ENCODE measurements at places on chromosomes 7 and 10.
A peak's percentile ranks its signal among the peaks of the same experiment; 100 is the strongest.

GRCh38 chr10:30977385-30977784, 54.3 kb downstream of the ZNF438 start:
- DNase-seq: no peak

DNA sequence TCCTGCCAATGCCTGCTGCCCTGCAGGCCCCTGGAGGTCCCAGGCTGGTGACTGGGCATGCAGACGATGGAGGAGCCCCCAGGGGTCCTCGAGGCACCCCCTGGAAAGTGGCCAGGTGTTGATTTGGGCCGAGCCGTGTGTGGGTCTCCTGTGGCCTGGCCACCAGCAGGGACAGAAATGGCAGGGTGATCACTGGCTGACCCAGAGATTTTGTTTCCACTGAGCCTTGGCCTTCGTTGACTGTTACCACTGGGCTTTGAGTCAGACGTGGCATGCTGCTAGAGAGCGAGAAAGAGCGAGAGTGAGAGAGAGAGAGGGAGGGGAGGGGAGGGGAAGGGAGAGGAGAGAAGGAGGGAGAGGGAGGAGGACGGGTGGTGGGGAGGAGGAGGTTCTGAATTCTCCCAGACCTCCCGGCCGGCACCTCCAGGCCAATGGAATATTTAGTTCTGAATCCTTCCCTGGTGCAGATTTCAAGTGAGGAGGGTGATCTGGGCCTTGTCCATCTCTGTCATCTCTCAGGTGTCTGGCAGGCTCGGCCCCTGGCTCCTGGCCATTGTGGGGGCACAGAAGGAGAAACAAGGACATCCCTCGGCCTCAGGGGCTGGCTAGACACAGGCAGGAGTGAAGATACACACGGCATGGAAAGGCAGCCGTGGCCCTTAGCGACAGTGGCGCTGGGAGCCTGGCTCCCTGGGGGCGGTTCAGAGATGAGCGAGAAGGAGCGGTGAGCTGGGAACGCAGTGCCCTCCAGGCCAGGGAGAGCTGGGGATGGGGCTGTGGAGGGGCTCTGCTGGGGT, 58.2 kb downstream of the GLRX3 start:
- no peak for DNase-seq

DNA sequence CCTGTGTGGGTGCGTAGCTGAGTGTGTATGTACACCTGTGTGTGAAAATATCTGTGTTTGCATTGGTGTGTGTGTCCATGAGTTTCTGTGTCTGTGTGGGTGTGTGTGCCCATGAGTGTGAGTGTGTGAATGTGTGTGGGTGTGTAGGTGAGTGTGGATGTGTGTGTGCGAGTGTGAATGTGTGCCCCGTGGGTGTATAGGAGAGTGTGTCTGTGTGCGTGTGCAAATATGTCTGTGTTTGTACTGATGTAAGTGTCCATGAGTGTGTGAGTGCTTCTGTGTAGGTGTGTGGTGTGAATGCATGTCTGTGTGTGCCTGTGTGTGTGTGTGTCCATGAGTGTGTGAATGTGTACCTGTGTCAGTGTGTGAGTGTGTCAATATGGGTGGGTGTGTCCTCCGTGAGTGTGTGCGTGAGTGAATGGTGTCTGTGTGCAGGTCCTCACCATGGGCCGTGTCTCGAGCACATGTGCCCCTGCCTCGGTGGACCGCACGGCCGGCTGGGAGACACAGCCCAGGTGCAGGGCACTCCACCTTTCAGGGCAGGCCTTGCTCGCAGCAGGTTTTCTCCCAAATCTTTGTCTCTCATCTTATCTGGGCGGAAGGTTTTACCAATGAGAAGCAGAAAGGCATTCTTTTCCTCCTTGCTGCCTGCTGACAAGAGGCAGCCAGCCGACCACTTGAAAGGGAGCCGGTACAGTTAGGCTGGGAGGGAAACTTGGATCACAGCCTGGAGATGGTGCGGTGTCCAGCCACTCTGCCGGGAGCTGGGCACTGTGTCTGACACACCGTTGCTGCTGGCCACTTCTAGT, 107.1 kb upstream of the FAM20C start:
- DNase-seq: no peak

DNA sequence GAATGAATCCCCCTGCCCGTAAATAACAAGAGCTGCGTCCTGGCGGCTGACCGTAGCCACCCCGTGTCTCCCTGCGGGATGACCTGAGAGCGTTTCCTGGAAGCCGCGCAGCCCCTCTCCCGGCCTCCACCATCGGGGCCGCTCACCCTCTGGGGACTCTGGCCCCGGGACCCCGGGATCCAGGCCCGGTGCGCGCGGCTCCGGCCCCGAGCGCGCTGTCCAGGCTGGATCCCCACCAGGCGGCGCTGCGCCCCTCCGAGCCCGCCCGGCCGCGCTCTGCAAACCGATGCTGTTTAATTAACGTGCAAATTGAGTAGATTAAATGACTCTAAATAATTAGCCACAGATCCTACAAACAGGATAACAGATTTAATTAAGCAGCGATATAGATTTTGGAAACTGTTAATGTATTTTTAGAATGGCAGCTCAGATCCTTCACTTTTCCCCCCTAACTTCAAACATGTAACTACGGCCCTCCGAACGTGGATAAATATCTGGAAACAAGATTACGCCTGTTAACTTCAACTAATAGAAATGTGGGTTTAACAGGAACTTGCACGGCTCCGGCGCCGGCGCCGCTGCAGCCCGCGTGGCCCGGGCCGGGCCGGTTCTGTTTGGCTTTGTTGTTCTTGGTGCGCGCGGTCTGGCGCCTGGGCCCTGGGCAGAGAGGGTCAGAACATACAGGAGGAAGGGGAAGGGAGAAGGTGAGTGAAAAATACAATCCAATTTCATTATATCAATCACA, 7.1 kb upstream of the UNCX start:
- peak; percentile 47 for DNase-seq

DNA sequence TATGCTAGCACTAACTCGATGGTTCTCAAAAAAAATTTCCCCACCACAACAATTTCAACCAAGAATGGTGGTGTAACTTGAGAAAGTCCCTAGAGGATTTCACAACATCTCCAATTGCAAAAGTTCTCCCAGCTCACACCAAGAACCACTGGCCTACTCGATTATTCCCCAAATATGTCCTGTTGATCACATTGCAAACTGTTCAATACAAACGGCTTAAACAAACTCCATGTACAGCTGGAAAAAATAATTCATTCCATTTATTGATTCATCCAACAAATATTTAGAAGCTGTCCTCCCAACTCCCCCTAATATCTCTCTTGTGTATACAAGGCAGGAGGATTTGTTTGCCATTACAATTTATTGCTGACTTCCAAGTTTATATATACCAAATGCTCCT, 19.1 kb downstream of the TMEM176B start:
- no peak for DNase-seq

DNA sequence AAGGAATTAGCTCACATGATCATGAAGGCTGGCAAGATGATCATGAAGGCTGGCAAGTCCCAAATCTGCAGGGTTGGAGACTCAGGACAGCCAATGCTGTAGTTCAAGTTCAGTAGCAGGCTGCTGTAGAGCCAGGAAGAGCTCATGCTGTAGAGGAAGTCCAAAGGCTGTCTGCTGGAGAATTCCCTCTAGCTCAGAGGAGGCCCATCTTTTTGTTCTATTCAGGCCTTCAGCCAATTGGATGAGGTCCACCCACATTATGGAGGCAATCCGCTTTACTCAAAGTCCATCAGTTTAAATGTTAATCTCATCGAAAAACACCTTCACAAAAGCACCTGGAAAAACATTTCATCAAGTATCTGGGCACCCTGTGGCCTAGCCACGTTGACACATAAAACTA, 24.8 kb upstream of the FAM171A1 start:
- no peak for DNase-seq

DNA sequence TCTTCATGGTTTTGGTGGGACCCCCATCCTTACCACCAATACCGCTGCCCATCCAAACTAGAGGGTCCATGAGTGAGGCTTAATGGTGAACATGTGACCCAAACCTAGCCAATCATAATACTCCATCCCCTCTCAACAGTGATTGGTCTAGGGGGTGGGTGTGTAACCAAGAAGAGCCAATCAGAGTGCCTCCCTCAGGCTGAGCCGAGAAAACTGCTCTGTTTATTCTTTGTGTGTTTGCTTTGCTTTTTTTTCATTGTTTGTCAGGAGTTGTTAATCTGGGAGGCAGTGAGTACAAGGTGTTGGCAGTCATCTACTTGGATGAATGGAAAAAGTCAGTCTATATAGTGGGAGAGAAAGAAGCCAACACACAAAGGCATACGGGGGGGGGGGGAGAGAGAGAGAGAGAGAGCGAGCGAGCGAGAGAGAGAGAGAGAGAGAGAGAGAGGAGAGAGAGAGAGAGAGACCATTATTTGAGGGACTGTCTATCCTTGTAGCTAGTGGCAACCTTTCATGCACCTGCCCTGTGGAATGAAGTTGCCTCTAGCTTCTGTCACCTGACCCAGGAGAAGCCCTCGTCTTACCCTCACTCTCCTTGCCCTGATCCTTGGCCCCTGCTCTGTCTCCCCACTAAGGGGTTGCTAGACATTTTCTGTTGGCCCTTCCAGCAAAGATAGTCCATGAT, 441.7 kb downstream of the TYW1 start:
- DNase-seq: no peak

DNA sequence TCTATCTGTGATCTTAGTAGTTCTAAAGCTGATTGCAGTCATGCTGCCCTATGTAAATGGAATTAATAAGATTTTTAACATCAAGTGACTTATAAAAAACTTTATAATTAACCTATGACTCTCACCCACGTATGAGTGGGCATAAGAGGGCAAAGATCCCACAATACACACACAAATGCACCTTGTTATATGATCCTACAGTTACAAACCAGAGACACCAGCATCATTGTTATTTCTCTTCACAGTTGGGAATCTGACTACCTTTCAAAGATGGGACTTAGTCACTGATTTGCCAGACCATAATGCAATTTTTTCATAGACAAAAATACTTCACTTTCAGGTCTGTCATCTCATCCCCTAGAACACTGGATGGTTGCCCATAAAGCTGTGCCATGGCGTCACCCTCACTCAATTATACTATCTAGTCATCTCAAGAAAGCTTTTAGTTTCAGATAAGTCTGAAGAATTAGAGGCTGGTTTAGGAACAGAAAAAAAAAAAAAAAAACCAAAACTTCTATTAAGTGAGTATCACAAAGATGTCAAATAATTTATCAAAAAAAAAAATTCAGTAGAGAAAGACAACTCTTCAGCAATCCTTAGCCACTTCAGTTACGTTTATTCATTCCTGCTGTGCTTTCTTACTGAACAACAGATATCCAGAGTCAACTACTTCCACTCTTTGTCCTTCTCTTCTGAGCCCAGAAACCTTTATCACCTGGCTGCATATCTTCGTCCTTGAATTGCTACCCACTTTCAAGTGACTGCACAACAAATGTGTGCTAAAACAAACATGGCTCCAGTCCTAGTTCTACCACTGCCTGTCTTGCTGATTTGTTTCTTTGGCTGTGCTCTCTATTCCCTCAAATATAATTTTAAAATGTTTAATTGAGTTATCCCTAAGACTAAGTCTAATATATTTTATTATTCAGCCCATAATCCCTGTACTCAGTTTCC, 175.0 kb upstream of the CHRM2 start:
- DNase-seq: no peak

- DNase-seq: no peak
Observed at GRCh38 chr7:92550194-92550593, 21.6 kb downstream of the RBM48 start.
